ENCODE measurements at places on chromosomes 13 and 19.

DNA sequence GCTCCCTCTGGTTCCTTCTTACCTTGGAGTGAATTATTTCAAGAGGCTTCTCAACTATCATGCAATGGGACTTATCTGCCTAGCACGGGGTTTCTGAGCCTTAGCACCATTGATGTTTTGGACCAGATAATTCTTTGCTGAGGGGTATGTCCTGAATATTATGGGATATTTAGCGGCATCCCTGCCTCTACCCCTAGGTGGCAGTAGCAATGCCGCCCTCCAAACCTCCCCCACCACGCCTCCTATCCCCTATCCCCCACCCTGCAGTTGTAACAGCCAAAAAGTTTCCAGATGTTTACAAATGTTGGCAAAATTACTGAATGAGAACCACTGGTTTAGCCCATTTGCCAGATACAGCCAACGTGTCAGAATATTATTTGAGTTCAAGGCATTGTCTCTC, 125.5 kb downstream of the POSTN start:
- DNase-seq, result no peak

GRCh38 chr13:79492313-79492798, 11.4 kb downstream of the NDFIP2 start:
- DNase-seq, result no peak

DNA sequence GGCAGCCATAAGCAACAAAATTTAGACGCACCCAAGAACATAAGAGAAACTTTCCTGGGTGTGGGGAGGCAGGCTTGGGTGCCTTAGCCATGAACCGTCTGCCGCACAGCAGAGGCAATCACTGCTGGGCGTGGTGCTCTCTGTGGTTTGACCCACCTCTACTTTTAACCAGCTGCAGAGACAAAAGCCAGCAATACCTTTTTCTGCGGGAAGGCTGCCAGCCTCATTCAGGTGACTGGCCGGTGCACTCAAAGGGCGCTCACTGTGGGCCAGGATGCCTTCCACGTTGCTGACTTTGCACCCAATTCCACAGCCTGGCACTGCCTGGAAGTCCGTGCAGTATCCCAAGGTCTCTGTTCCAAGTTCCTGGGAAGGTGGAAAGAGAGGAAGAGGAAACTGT, 69.1 kb downstream of the ATP7B start:
- no peak for DNase-seq

GRCh38 chr19:31527443-31527842, 178.2 kb upstream of the TSHZ3 start:
- DNase-seq, result no peak

GRCh38 chr19:40147338-40147692, 43.9 kb upstream of the MAP3K10 start:
- no peak for DNase-seq

DNA sequence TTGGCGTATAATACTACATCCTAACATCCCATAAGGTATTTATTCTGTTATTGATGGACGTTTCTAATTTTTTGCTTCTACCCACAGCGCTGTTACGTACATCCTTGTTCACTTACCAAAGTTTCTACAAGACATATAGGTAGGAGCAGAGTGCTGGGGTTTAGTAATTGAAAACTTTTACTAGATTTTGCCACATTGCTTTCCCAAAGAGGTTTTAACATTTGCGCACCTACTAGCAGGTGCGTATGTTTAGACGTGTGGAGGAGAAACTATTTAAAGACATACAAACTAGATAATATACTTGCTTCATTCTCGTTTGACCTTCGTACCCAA, 559 bp upstream of the RPL21 start:
- no peak for DNase-seq

DNA sequence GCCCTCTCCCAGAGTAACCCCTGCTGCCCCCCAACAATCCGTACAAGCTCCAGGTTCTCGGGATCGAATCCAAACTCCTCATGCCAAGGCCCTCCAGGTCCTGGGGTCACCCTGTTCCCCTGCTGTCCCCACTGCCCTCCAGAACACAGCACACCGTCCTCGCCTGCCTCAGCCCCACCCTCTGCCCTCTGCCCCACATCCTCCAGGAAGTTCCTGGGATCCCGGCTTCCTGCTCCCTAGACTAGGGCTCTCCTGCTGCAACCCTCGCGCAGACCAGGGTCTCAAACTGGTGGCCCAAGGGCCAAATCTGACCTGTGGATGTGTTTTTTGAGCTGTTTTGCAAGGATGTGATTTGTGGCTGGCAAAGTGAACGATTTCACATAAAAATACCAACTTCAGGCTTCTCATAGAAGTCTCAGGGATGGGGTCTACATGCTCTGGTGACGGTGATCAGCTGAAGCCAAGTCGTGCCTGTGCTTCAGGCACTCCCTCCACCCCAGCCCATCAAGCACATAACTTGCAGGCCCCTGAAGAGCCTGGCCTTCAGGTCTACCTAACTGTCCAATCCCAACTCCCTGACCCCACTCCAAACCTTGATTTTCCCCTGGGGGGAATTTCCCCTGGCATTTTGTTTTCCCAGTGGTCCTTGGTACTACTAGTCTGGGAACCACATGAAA, 1.8 kb downstream of the RABAC1 start:
- no peak for DNase-seq

DNA sequence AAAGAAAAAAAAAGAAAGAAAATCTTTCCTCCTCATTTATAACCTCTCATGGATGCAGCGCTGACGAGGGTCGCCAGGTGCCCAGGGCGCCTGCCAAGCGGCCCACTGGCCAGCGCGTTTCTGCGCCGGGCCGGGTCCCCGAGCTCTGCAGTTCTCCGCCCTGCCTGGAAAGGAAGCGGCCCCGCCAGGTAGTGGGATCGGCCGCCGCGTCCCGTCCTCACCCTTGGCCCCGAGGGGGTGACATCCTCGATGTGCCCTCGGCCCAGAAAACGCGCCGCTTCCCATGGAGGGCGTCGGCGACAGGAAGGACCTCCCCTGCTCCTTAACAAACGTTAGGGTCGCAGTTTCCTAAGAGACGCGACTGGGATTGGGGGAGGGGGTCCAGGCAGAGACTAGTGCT, 56.9 kb downstream of the ZNF726 start:
- DNase-seq, result no peak

DNA sequence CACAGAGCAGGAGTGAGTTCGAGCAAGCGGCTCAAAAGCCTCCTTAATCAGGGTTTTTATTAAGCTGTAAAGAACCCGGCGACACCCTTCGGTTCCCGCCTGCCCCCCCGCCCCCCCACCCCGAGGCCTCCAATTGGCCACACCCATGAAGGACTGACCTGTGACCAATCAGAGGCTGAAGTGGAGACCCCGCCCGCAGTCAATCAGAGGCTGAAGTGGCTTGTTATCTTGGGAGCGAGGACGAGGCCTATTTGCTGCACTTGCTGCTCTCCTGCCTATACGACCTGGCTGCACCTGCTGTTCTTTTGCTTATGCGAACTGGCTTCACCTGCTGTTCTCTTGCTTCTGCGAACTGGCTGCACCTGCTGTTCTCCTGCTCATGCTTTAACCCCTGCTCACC, 844.9 kb downstream of the OLFM4 start:
- DNase-seq, result no peak

Measured in glomerular endothelial cell (primary cell).